GM13976 (cell line): ENCODE measurements at places on chromosomes 4 and X.

DNA sequence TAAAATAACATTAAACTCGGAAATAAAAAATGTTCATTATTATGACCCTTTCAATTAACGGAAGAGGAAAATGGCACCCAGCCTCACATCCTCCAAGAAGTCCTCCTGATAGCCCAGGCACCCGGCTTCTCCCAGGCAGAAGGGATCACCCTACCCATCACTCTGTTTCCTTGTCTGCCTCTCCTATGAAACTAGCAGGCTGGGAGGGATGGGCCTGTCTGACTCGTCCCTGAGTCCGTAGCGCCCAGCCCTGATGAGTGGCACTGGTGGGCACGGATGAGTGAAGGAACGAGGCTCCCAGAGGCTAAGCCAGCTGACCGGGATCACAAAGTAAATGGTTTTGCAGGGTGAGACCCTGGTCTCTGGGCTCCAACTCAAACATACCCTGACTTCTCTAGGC, 28.6 kb upstream of the KIAA0232 start:
- no peak for DNase-seq

DNA sequence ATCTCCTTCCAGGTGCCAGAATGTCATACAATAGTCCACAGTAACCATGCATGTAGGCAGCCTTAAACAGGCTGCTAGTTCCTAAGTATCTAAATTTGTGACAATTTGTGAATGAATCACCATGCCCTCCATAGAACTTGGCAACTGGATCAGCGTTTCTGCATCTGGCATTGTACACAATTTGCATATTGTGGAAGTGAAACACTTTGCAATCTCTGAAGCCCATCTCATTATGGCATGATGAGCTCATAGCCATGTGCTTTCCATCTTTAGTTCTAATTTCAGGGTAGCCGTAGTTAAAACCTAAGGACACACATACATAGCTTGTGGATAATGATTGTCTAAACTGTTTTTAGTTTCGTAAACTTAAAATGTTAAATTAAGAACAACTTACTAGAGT, 573.6 kb downstream of the PPP4R3C start:
- no peak for DNase-seq

DNA sequence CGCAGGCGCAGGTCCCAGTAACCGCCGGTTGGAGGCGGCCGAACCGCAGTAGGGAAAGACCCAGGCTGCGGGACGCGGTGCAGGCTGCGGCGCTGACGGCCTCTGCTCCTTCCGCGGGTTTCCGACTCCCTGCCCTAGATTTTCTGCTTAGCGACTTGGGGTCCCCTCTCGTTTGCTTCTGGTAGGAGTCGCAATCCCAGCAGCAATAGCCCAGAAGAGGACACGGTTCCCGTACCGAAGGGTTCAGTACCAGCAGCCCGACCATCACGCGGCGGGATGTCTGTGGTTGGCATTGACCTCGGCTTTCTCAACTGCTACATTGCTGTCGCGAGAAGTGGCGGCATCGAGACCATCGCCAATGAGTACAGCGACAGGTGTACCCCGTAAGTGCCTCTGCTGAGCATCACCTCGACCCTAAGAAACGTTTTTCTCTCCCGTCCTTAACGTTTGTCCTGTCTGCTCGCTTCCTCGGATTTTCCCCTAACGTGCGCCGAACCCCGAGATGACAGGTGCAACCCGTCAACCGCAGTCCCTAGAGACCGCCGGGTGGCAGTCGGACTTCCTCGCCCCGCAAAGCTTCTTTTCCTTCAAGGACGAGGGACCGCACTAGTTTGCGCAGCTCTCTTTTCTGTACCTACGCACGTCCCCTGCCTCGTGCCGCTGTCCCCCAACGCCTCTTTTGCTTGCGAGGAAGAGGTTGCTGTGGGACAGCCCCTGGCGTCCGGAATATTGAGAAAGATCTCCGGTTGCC, at the start of gene HSPA4L:
Gene HSPA4L (plus strand): TSS at position 48 of the 751 bp plus-strand sequence. CDS start 229 bp downstream, at position 277.
- peak; percentile 65 for DNase-seq

GRCh38 chrX:153395613-153396319, 5.4 kb downstream of the PNMA6E start:
- DNase-seq = no peak
